Lung microvascular endothelial cell (primary cell): ENCODE measurements at places on chromosomes 1 and 21.
A peak's percentile ranks its signal among the peaks of the same experiment; 100 is the strongest.

- DNase-seq = no peak
Measured at GRCh38 chr1:154609398-154610380, 1.7 kb upstream of the ADAR start.

GRCh38 chr21:45226540-45227326 lies 61.0 kb downstream of the POFUT2 start:
- no peak for DNase-seq

DNA sequence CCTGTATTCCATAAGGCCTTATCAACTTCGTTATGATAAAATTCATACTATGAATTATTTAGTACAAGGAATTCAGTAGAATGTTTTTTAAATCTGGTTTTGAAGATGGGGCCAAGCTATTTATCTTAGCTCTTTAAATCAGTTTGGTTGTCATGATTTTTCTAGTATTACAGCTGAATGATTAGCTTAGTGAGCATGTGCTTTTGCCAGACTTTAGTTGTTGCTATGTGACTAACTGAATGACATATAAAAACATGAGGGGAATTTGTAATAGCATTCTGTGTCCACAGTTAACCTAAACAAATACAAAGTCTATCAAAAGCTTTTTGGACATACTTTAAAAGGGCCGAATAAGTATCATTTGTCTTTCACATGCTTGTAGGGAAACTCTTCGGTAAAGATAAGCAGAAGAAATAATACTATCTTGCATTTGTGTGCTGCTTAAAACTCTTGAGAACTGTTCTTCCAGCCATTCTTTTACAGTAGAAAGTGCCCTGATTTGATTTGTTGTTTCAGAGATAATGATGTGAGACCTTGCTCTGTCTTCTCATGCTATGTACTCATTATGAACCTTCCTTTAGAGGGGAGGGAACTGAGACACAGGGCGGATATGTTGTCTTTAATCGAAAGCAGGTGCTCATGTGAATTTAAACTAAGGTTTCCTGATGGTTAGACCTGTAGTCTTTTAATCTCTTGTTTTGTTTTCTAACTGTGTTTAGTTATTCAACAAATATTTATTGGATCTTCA lies 18.8 kb downstream of the NEK7 start:
- DNase-seq = no peak

DNA sequence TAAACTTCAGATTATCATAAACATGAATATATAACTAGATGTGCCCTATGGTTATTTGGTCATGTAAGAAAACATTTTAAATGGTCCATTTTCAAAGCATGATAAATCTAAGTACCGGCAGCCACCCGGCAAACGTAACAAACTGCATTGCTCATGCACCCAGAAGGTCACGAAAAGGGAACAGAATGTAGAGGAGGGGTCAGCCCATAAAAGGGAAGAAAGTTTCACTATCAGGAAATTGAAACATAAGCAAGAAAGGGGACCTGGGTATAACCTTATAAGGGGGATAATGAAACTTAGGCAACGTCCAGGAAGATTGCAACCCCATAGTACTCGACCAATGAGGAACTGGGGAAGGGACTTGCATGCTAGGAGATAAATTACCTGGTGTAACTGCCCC lies 421.2 kb upstream of the ZRANB2 start:
- DNase-seq = no peak

- DNase-seq = no peak
Measured at GRCh38 chr1:38152351-38153065, 105.9 kb upstream of the POU3F1 start.

GRCh38 chr1:234691567-234691966 lies 81.6 kb upstream of the IRF2BP2 start:
- DNase-seq = peak; percentile 27

DNA sequence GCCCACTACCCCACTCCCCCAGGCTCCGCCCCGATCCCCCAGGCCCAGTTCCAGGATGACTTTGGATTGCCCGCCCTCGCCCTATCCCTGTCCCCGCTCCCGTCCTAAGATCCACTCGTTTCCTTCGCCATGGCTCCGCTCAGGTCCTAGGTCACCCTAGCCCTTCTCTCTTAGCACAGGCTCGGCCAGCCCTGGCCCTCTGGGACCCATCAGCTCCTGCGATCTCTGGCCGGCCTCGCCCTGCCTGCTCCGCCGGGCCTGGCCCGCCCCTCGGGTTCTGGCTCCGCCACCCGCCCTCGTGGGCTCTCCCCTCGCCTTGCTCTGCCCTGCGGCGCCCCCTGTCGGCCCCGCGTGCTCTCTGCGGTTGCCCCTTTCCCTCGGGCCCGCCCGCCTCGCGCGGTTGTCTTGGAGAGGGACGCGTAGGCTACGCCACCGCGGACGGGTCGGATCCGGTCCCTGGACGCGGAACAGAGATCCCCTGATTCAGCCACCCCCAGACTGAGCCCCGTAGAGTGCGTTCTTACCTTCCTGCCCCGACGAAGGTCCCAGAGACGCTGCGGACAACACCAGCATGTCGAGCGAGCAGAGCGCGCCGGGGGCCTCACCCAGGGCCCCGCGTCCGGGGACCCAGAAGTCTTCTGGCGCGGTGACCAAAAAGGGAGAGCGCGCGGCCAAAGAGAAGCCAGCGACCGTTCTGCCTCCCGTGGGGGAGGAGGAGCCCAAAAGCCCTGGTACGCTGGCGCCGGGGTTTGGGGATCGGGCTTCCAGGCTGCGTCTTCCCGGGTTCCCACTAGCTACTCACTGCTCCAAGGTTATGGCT lies at the start of gene LRRC71:
TSS of gene LRRC71 (plus strand) at position 400 of the 820 bp plus-strand sequence. CDS start at position 572, 172 bp downstream.
- peak; percentile 81 for DNase-seq

- no peak for DNase-seq
Measured at GRCh38 chr1:221706191-221706590, 35.7 kb downstream of the DUSP10 start.

GRCh38 chr21:42663860-42664535 lies 10.6 kb downstream of the PDE9A start:
- no peak for DNase-seq

DNA sequence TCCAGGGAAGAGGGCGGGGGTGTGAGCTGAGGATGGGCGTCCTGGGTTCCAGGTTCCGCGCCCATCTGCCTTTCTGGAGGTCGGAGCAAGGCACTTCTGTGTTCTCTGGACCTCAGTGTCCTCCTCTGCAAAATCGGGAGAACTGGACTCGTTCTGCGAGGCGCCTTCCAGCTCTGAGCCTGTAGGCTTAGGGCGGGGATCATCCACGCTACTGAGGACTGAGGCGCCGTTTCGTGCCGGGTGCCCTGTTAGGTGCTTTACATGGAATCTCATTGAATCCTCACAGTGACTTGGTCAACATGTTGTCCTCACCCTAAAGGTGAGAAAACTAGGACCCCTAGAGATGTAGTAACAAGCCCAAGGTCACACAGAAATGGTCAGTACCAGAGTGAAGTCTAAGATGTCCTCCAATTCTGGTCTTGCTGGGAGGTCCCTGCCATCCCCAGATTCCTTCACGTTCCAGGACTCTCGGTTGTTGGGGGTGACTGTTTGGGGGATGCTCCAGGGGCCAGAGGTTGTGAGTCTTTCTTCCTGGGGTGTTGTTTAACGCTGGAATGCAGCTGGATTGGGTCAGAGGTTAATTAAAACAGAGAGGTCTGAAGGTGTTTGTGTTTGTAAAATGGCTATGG lies 677 bp downstream of the PRKAA2 start:
- DNase-seq = peak; percentile 1

DNA sequence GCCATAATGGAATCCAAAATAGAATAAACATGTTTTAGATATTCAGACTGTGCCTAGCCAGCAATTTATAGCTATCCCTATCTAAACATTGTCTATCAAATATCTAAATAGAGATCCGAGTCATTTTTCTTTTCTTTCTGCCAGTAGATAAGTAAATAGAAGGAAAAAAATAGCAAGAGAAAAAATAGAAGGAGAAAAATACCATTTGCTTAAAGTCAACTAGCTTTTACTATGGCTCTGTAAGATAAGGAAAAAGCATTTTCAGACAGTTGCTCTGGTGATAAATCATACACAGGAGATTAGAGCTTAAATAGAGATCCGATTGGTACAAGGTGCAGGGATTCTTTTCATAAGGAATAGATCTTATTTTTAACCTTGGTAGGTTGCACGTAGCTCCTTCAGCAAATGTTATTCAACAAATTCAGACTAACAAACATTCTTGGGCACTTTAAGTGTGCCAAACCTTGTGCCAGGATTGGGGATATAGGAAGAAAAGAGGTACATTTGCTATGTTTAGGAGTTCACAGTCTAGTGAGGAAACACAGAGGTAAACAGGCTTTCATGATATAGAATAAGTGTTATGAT lies 70.1 kb upstream of the CCDC190 start:
- DNase-seq = no peak
